BJ (cell line): ENCODE measurements at places on chromosomes 16 and 17.

- no peak for DNase-seq
These were observed 2.8 kb upstream of the IL21R start for GRCh38 chr16:27398894-27399853.

- DNase-seq, result no peak
These were observed 7.3 kb upstream of the KCTD5 start for GRCh38 chr16:2675021-2675420.

DNA sequence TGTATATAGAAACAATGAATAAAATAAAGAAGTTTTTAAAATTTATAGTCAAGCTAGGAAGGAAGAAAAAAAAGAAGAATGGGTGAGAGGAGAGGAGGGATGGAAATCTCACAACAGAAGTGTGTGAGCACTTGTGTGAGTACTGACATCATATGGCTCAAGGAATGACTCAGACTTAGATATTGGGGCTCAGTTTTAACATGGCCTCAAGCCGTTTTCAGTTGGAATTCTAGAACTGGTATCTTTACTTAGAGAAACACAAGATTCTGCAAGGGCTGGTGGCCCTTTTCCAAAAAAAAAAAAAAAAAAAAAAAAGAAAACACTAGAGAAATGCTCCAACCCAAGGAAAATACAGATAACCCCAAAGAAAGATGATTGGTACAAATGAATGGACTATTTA lies 55.1 kb downstream of the STXBP4 start:
- no peak for DNase-seq

DNA sequence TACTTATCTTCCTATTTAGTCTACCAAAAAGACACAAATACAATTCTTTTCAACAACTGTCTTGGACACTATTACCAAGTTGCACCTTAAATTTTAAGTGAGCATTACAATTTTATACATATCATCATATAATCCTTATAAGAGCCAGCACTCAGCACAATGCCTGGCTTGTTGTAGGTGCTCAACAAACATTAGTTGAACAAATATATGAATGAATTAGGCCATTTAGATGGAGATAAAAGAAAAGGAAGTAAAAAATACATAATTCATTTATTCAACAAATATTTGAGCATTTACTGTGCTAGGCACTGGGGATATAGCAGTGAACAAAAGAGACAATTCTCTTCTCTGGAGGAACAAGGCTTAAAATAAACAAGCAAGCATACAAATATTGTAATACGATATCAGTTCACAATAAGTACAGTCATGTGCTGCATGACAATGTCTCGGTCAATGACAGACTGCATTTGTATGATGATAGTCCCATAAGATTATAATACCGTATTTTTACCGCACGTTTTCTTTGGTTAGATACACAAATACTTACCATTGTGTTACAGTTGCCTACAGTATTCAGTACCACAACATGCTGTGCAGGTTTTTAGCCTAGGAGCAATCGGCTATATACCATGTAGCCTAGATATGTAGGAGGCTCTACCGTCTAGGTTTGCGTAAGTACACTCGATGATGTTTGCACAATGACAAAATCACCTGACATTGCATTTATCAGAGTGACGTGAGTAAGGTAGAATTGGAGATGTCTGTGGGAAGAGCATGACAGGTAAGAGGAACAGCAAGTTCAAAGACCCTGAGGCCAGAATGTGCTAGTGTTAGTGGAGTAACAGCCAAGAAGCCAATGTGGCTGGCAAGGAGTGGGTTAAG lies 86.4 kb upstream of the HS3ST2 start:
- DNase-seq, result no peak

DNA sequence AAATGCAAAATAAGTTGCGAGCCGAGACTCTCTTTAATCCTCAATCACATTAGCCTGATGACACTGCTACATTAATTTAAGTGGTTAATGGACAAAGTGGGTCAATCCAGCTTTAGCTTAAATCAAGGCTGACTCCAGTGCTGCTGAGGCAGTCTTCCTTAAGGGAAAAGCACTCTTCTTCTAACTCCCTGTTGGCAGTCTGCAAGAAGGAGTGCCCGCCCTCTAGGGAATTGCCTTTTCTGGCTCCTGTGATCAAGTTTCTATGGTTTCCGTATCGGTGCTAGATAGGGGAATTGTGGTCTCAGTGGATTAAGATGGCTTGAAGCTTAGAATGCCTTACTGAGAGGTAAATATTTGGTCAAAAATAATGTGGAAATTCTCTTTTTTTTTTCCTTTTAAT lies 41.0 kb downstream of the HS3ST3B1 start:
- no peak for DNase-seq

GRCh38 chr16:26701243-26701886 lies 365.4 kb upstream of the C16orf82 start:
- no peak for DNase-seq
